ENCODE measurements at places on chromosomes 1 and 21.

- no peak for DNase-seq
Measured at GRCh38 chr1:94125551-94126514, 4.9 kb upstream of the ABCA4 start.

- DNase-seq = no peak
Measured at GRCh38 chr1:112322018-112322417, 74.0 kb upstream of the CTTNBP2NL start.

DNA sequence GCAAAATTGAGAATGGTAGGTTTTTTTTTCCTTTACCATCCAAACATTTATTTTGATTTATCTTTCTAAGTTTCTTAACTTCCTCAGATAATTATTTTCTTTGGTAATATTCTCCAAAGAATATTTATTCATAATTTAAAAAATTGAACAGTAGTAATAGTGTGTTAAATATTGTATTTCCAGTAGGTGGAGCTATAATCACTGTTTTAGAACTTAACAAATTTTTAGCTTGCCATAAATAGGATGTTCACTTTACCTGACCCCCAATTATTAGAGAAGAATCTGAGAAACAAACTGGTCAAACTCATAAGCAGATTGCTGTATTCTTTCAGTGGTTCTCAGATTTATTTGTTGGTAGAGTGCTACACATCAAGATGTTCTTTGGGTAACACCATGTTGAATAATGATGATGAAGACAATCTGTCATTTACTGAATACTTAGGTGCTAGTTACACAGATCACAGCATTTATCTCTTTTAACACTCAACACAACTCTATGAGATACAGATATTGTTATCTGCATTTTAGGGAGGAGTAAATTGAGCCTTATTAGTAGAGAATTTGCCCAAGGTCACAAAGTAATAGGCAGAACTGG is 82.4 kb upstream of the GPR88 start:
- peak; percentile 33 for DNase-seq

DNA sequence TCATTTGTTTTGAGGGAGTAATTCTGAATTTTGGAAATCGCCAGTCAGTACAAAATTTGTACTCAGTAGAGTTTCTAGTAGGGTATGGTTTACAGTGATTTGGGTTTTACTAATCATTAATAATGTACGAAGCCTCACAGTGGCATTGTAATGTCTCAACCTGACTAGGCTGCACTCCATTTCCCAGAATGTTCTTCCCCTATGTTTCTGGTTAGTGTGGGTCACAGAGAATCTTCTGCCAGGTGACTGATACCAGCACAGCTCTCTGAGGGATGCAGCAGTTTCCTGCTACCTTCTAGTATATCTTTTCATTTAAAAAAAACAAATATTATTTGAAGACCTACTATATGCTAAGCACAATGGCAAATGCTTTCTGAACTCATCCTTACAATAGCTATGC is 112.9 kb downstream of the PTPN14 start:
- no peak for DNase-seq

DNA sequence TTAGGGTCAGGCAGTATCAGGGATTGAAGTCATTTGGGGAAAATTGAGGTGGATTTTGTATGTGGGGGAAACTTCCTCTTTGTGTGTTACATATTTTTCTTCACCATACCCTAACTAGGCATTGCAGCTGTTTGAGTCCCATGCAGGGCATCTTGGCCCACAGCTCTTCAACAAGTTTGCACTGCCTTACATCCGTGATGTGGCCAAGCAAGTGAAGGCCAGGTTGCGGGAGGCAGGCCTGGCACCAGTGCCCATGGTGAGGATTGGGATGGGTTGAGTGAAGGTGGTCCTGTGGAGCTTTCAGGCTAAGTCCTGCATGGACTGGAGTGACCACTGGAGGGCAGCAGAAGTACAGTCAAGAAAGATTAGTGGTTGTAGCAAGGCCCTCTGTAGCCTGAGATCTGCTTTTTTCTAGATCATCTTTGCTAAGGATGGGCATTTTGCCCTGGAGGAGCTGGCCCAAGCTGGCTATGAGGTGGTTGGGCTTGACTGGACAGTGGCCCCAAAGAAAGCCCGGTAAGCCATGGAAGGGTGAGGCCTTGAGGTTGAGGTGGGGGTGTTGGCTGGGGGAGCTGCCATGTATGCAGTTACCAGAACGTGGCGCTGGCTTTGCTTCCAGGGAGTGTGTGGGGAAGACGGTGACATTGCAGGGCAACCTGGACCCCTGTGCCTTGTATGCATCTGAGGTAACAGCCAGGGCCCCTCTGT is 2.4 kb downstream of the UROD start:
- DNase-seq = peak; percentile 81

- DNase-seq = no peak
Measured at GRCh38 chr1:214418391-214418790, 133.0 kb downstream of the PTPN14 start.

GRCh38 chr1:183069562-183070216 is 46.5 kb downstream of the LAMC1 start:
- no peak for DNase-seq

GRCh38 chr1:233328142-233328921 is 808 bp downstream of the MAP3K21 start:
- peak; percentile 28 for DNase-seq

GRCh38 chr1:71921935-71922559 is 360.3 kb downstream of the NEGR1 start:
- no peak for DNase-seq

- DNase-seq = no peak
Measured at GRCh38 chr1:162560303-162561036, 1.1 kb upstream of the UAP1 start.

DNA sequence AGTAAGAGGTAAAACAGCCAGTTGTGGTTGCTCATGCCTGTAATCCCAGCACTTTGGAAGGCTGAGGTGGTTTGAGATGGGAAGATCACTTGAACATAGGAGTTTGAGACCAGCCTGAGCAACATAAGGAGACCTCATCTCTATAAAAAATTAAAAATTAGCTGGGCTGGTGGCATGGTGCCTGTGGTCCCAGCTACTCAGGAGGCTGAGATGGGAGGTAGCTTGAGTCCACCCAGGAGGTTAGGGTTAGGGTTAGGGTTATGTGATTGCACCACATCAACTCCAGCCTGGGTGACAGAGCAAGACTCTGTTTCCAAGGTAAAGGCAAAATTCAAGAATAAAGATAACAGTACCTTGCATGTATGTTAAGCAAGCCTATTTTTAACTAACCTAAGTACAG is 3.5 kb downstream of the SAMSN1 start:
- no peak for DNase-seq

- DNase-seq = no peak
Measured at GRCh38 chr21:44526096-44526997, 13.6 kb downstream of the KRTAP10-1 start.

DNA sequence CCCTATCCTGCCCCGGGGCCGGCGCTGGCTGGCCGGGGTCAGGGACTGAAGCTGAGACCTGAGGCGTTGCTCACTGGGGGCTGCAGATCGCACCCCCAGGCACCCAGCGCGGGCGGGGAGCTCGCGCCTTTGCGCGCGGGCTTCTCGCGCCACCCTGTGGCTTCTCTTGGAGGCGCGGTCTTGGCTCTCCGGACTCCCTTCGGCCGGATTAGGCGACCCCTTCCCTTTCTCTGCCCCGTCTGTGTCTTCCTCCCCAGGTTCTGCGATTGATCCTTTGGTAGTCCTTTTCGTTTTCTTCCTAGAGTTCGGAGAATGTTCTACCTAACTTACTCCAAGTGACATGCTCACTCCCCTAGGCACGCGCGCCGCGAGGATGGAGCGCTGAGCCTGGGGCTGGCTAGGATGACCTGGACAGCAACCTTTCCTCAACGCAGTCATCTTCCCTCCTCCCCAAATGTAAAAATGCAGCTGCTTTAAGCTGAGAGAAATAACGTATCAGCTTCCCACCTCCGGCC is 495 bp upstream of the NTRK1 start:
- DNase-seq = peak; percentile 52

DNA sequence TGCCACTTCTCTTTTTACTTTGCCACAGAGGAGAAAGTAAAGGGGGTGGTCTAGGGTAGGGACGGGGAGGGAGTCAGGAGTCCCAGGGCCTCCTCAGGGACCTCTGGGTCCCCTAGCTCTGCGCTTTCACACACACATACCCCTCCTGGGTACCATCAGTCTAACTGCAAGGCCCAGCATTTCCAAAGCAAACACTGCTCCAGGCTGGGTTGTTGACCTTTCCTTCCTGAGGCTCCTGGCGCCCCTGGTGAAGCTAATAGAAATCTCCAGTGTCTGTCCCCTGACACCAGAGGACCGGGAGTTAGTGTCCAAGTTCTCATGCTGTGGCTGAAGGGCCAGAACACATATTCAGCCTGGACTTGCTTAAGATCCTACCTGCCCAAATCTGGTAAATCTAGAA is 3.9 kb downstream of the TMEM63A start:
- no peak for DNase-seq

DNA sequence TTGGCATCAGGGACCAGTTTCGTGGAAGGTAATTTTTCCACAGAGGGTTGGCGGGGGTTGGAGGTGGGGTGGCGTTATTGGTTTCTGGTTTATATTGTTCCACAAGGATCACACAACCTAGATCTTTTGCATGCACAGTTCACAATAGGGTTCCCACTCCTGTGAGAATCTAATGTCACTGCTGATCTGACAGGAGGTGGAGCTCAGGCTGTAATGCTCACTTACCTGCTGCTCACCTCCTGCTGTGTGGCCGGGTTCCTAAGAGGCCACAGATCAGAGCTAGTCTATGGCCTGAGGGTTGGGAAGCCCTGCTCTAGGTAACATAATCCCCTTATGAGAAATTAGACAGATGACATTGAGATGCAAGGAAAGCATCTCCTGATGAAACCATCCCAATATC is 12.6 kb downstream of the GBP5 start:
- no peak for DNase-seq

- no peak for DNase-seq
Measured at GRCh38 chr1:2349806-2350205, 41.5 kb downstream of the MORN1 start.

- no peak for DNase-seq
Measured at GRCh38 chr1:226475142-226475511, 67.2 kb upstream of the PARP1 start.
